NCI-H1048 (cell line): ENCODE measurements at places on chromosomes 6 and 20.

DNA sequence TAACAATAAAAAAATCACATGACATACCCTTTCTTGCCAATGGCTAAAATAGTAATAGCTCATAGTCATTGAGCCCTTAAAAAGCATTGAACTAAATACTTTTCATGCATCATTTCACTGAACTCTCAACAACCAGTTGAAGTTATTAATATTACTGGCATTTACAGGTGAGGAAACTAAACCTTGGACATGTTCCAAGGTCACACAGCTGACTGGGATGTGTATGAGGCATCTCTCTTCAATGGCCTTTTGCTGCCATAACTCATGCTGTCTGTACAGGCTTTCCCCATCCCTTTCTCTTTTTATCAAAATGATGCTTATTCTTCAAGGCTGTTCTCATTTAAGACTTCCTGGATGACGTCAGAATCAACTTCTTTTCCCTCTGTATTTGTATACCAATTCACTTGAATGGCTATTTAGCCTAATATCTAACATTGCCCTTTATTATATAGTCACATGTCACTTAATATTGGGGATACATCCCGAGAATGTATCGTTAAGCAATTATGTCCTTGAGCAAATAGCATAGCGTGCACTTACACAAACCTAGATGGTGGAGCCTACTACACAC, 476.4 kb downstream of the KIF16B start:
- DNase-seq, result no peak

GRCh38 chr6:148495029-148495428, 152.4 kb downstream of the SASH1 start:
- no peak for DNase-seq

GRCh38 chr20:46123482-46124245, 5.5 kb downstream of the CD40 start:
- DNase-seq, result no peak

DNA sequence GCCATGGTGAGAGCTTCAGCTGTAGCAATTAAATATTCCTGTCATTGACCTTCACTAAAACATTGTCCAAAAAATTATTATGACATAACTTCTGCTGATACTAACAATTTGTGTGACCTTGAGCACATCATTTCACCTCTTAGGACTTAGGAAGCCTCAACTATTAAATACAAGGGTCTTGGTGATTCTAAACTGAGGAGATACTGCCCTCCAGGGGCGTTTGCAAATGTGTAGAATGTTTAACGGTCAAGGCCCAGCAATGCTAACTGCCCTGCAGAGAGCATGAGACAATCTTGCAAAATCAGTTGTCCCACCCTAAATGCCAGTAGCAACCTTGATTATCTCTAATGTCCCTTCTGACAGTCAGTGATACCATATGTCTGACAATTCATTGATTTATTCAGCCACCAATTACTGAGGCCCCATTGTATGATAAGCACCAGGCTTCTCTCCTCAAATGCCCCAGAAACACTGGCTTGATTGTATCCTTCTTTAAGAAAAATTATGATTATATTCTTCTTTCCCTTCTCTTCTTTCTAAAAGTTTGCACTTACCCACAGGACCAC, 284.1 kb upstream of the PLN start:
- DNase-seq, result no peak

- DNase-seq, result no peak
These were observed 13.4 kb downstream of the COL9A3 start for GRCh38 chr20:62830251-62830650.

DNA sequence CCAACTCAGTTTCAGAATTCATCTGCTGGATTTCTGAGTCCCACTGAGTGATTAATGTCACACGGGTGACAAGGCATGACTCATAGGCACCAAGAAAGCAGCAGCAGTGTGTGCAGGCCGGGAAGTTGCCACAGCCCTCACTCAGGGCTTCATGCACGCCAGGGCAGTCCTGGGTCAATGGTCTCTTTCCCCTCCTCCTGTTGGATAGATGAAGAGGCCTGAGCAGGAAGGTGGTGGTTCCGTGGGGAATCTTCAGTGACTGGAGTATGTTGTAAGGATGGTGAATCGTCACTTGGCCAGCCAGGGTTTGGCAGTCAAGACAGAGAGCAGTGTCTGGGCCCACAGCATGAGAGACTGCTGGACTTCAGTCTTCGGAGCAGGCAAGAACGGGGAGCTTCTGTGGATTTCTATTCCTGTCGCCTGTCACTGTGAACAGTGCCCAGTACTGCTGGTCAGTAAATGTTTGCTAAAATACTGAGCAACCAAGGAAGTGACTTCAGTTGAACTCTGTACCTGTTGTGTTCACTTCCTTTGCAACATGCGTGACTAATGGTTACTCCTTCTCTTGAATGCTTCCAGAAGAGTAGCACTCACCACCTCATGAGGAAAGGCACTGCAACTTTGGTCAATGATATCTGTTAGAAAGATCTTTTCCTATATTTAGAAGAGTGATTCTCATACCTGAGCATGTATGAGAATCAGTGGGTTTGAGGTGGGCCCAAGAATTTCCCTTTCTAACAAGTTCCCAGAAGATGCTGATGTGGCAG, 62.0 kb upstream of the CD93 start:
- no peak for DNase-seq

GRCh38 chr20:37911838-37912281, 8.9 kb downstream of the VSTM2L start:
- no peak for DNase-seq

DNA sequence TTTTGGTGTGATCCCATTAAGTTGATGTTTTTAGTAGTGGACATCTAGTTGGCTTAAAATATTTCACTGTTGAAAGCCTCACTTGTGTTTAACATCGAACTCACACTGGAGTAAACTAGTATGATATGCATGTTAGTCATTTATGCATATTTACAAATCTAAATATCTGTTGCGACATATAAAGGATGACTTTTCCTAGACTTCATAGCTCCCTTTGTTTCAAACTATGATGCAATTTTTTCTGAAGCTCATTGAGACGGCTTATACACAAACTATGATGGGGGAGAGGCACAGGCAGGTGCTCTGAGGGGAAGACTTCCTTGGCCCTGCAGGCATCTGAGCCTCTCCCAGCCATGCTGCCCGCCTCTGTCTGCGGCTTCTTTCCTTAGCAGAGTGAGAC, 11.8 kb upstream of the FOXC1 start:
- no peak for DNase-seq

DNA sequence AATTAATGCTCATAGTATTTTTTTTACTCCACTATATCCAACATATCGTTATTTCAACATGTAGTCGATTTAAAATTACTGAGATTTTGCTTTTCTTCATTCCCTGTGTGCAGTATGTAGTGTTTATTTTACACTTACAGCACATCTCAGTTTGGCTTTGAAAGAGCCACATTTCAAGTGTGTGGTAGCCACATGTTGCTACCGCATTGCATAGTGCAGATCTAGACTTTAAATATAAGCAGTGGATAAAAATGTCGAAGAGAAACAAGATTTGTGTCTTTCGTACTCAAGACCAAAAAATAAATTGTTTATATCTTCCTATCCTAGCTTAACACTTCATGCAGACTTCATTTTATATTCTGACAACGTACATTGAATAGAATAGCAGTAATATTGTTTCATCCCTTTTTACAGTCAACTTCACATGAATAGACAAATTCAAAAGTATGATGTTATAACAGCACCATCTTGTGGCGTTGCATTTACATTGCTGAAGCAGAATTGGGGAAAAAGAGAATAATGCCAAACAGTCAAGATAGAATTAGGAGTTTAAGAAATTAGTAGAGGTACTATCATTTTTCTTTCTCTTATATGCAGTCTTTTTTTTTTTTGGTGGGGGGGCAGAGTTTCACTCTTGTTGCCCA, 29.9 kb downstream of the FBXO5 start:
- peak; percentile 10 for DNase-seq

DNA sequence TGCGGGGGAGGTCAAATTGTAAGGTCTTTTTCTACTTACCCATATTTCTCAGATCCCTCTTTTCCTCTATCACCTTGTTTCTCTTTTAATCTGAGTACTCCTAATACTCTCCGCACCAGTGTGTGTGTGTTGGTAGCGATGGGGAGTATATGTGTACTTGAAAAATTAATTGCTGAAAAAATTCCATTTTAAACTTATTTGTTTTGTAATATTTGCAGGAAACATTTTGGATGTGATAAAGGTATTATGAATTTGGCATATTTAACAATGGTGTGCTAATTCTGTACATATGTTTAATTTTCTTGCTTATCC, 48.1 kb upstream of the MLIP start:
- no peak for DNase-seq

DNA sequence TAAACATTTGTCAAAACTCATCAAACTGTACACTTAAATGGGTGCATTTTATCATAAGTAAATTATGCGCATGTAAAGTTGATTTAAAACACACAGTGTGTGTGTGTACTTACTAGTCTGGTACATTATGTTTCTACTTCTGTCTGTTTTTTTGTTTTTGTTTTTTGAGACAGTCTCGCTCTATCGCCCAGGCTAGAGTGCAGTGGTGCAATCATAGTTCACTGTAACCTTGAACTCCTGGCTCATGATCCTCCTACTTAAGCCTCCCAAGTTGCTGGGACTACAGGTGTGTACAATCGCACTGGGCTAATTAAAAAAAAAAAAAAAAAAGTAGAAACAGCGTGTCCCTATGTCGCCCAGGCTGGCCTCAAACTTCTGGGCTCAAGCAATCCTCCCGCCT, 23.0 kb upstream of the FKBP5 start:
- DNase-seq, result no peak

- DNase-seq, result no peak
These were observed 41.2 kb downstream of the TMEM14A start for GRCh38 chr6:52712136-52712535.

DNA sequence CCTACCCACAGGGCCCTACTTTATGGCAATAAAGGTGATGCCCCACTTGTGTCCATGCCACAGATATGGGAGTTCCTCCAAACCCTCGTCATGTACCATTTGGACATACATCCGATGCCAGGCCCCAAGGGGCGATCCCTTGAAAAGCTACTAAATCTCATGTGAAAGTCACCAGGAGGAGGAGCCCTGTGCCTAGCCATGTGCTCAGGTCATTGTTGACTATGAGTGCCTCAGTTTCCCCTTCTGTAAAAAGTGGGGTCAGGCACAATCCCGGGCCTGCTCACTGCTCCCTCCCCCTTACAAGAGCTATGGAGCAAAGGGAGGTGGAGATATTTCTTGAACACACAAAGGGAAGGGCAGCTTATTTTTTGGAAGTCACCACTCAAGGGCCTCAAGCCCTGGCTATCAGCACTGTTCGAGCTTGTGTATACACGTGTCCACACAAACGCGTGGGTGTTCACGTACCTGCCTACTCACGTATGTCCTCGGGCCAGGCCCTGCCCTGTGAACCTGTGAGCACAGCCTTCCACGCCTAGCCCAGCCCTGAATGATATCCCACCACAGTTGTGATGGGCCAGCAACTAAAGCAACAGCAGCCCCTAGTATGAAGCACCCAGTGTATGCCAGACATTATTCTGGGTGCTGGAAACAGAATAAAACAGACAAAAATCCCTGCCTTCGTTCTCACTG, 1.9 kb downstream of the ACTL10 start:
- DNase-seq, result no peak

DNA sequence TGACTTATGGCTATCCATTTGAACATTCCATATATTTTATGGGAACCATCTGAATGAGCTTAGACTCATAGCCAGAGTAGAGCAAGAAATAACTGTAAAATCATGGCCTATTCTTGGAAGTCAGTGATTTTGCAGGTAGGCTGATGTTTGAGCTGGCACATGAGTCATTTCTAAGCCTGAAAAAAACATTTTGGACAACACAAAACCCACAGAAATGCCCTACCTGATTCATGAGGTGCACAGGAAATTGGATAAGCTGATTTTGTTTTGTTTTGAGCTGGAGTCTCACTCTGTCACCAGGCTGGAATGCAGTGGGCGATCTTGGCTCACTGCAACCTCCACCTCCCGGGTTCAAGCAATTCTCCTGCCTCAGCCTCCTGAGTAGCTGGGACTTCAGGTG, 443.0 kb downstream of the PKHD1 start:
- no peak for DNase-seq

GRCh38 chr6:138601128-138601527, 101.8 kb upstream of the NHSL1 start:
- DNase-seq, result no peak

DNA sequence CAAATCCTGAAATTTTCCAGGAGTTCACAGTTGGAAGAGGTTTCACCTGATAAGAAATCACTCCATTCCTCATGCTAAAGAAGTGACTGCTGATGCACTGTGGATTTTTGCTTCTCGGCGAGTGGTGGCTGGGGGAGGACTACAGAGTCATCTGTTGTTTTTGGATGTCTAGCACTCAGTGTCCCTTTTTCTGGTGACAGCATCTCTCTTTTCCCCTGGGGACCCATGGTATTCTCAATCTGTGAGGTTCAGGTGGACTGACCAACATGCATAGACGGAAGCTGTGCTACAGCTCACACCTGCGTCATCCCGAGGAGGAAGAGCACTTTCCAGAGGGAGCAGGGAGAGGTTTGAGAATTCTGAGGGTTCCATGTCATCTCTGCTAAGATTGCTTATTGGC, 42.7 kb upstream of the ZNF831 start:
- DNase-seq, result no peak

DNA sequence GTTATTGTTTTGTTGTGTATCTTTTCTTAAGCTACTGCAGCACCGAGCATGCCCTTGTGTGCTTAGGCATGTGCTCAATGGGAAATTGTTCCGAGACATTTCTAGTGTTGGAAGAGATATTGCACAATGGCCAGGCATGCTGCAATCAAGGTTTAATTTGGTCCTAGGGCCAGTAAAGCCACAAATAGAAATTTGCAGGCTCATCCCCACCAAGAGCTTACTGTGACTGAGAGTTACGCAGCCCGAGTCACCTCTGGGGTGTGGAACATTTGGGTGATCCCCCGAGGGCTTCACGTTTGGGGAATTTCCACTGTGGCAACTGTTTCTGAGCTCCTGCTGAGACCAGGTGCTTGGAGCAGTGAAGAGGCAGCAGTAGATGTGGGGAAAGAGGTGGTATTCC, 65.8 kb downstream of the ADTRP start:
- no peak for DNase-seq

GRCh38 chr6:28648035-28648877, 122.6 kb downstream of the GPX5 start:
- peak; percentile 9 for DNase-seq

GRCh38 chr6:38533064-38533463, 106.7 kb downstream of the BTBD9 start:
- no peak for DNase-seq

- no peak for DNase-seq
These were observed 36.4 kb downstream of the MYLK4 start for GRCh38 chr6:2714111-2714895.

GRCh38 chr6:47308198-47308517, 1.5 kb downstream of the TNFRSF21 start:
- DNase-seq, result no peak

GRCh38 chr6:37990762-37991525, 171.4 kb downstream of the ZFAND3 start:
- DNase-seq, result no peak

- DNase-seq, result peak; percentile 77
These were observed 97.4 kb downstream of the OR2B2 start for GRCh38 chr6:27814665-27815424.
